ENCODE measurements at places on chromosomes 2 and 18.

GRCh38 chr18:10688766-10689165 lies 162.9 kb downstream of the NAPG start:
- DNase-seq = no peak

GRCh38 chr18:48138210-48138609 lies 207.8 kb upstream of the SMAD2 start:
- DNase-seq = no peak

DNA sequence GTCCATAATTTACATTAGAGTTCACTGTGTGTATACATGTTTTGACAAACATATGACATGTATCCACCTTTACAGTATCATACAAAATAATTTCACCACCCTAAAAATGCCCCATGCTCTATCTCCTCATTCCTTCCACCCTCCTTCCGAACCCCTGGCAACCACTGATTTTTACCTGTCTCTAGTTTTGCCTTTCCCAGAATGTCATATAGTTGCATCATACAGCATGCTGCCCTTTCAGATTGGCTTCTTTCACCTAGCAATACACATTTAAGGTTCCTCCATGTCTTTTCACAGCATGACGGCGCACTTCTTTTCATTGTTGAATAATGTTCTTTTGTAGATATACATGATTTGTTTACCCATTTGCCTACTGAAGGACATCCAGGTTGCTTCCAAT lies 10.4 kb downstream of the LRPPRC start:
- no peak for DNase-seq

DNA sequence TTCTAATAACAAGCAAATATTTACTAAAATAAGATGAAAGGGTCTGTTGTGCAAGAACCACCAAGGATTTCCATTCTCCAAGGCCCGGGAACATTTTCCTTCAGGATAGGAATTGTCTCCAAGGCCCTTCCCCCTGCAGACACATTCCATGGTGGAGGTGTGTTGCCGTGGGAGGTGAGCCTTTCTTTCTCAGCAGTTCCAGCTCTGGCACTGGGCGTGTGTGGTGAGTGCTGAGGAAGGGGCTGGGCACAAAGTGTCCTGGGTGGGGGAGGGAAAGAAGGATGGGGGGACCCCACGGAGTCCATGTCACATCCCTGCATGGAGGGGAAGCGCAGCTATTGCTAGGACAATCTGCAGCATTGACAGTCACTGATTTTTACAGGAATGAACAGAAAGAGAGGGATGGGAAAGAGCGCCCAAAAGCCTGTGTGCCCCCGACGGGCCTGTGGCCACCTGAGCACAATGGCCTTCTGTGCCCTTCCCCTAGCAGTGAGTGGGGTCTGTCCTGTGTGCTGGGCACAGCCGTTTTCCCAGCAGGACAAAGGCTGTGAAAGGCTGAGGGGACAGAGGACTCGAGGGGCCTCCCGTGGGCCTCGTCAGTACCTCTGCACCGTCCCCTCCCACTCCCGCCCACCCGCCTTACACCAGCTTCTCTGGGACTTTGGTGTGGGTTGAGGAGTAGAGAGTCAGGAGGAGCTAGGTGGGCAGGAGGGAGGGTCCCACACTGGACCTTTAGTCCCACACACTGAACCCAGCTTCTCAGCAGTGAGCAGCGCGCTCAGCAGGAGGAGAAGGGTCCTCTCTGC lies 79.8 kb downstream of the PTGR3 start:
- no peak for DNase-seq

DNA sequence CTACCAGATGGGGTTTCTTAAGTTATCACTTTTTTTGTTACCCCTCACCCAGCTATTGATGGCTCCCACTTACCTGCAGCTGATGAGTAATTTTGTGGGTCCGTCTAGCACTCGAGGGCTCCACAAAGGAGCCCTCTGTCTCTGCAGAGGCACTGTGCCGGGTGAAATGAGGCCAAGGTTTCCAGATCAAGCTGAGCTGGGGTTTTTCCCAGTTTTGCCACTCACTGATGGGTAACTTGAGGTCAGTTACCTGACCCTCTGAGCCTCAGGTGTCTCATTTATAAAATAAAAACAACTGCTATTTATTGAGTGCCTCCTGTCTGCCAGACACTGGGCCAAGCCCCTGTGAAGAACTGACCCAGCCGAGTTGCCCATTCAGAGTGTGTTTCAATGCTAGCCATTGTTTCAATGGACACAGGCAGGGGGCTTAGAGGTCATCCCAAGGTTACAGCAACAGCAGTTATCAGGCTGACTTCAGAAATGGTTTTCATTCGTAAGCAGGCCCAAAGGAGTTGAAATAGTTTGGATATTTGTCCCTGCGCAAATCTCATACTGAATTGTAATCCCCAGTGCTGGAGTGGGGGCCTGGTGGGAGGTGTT lies 192.9 kb downstream of the NCK2 start:
- DNase-seq = no peak

- DNase-seq = no peak
These were observed 64.2 kb downstream of the PLA2R1 start for GRCh38 chr2:159998243-159998642.

DNA sequence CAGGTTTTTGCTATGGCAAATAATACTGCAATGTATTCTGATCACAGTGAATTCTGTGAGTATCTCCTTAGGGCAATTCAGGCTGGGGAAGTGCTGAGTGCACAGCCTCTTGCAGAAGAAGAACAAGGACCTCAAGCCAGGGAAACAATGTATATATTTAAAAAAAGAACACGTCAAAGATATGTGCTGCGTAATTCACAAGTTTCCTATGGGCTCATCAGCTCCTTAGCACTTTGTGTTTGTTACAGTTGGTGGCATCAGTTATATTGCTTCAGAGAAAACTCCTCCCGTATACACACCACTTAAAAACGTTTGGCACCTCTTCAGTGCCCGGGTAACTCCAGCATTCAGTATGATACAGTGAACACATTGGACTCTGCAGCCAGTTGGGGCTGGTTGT lies 16.5 kb upstream of the MARCO start:
- no peak for DNase-seq

DNA sequence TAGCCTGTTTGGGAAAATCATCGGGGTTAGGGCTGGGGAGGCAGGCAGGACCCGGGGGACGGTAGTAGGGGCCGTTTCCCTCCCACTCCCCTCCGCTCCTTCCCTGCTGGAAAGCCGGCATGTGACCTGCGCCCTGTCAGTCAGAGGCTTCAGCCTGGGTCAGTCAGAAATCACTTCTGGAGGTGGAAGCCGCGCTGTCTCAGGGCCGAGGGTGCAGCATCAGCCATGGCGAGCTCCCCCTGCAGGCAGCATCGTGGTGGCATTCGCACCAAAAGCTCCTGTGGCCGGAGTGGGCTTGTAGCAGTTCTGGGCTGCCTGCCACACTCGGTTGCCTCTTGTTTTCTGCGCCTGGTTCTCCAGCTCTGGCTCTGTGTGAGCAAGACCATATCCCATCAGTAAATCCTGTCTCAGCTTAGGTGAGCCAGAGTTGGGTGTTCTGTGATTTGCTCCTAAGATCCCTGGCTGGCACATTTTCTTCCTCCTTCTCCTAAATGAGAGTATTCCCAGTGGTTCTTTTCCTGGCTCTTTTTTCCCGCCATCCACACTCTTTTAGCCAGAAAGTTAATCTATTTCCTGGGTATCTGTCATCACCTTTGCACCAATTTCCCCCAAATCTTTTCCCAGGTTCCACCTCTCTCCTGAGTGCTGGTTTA lies 123.9 kb upstream of the CD302 start:
- no peak for DNase-seq

GRCh38 chr18:2971741-2972552 lies 41.0 kb downstream of the LPIN2 start:
- DNase-seq = no peak

GRCh38 chr2:21330786-21331391 lies 207.1 kb downstream of the TDRD15 start:
- no peak for DNase-seq

DNA sequence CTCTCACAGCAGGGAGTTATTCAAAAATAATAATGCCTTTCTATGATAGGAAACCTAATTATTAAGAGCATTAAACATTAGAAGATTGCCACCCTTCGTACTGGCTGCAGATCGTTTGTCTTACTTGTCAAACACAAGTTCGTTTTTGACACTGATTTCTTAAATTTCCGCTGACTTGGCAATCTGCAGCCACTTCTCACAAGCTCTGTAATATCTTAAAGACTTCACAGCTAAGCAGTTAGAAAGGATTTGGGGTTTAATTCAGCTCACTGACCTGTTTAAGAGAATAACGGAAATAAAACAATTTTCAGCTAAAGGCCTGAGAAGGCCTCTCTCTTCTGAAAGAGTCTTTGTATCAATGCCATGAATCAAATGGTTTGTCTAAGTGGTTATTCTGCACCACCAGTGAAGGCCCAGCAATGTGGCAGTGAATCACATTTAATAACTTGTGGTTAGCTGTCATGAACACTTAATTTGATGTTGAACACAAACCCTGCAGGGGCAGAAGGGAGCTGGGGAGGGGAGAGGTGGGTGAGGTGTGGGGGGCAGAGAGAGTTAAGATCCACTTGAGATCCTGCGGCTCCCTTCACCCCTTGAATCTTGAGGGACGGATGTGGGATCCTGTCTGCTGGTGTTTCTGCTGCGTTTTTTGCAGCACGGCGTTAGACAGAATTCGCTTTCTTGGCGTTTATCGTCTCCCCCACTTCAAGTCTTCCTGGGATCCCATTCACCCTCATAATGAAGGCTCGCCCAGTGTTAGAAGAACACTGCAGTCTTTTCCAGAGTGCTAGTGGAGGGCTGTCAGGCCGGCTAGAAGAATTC lies 145.4 kb upstream of the SATB2 start:
- no peak for DNase-seq

DNA sequence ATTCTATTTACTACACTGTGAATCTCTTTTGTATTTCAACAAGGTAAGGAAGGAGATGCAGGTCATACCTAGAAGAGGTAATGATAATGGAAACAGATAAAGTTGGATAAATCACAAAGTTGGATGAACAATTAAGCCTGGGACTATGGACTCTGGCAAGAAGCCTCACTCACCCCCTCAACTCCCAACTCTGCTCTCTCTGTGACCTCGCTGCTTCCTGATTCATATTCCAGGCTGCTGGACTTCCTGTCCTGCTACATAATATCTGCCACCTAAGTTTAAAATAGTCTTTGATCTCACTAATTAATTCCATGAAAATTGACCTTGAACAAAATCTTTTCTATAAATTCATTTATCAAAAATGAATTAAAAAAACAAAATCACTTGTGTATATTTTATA lies 215.3 kb downstream of the CALCRL start:
- DNase-seq = no peak

- no peak for DNase-seq
These were observed 28.1 kb upstream of the MYCN start for GRCh38 chr2:15912203-15912602.

DNA sequence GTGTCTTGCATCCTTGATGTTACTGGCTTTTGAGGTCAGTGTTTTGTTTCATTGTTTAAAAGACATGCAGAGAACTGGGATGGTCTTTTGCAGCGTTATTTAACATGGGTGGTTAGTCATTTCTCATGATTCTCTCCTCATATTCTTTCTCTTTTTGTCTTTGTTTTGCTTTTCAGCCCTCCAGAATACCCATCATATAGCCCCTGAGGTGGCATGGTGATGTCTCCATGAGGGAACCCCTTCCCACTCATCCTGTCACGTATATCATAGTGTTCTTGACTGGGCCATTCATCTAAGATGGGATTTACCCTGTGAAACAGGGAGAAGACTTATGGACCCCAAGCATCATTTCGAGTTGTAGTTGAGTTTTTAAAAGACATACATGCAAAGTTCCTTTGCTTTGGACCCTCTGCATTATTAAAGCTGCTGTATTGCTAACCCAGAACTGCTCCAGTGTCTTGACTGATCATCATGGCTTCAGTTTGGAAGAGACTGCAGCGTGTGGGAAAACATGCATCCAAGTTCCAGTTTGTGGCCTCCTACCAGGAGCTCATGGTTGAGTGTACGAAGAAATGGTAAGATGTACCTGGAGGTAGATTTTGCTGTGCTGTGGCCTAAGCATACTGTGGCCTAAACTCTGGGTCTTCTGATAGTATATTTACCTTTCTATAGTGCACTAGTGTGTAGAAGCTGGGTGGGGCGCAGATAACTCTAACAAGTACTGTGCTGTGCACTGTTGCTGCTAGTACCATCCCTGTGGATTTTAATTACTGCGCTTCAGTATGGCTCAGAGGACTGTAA lies 1.4 kb downstream of the EHBP1 start:
- DNase-seq = no peak

DNA sequence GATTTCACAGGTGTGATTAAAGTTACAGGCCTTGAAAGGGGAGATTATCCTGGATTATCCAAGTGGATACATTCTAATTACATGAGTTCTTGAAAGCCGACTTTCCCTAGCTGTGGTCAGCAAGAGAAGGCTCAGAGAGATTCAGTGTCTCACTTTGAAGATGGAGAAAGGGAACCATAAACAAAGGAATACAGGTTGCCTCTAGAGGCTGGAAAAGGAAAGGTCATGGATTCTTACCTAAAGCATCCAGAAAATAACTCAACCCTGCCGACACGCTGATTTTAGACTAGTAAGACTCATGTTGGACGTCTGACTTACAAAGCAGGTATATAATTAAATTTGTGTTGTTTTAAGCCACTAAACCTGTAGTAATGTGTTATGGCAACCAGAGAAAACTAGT lies 1095.7 kb upstream of the ZEB2 start:
- no peak for DNase-seq

GRCh38 chr2:17646838-17647701 lies 106.5 kb downstream of the SMC6 start:
- no peak for DNase-seq

DNA sequence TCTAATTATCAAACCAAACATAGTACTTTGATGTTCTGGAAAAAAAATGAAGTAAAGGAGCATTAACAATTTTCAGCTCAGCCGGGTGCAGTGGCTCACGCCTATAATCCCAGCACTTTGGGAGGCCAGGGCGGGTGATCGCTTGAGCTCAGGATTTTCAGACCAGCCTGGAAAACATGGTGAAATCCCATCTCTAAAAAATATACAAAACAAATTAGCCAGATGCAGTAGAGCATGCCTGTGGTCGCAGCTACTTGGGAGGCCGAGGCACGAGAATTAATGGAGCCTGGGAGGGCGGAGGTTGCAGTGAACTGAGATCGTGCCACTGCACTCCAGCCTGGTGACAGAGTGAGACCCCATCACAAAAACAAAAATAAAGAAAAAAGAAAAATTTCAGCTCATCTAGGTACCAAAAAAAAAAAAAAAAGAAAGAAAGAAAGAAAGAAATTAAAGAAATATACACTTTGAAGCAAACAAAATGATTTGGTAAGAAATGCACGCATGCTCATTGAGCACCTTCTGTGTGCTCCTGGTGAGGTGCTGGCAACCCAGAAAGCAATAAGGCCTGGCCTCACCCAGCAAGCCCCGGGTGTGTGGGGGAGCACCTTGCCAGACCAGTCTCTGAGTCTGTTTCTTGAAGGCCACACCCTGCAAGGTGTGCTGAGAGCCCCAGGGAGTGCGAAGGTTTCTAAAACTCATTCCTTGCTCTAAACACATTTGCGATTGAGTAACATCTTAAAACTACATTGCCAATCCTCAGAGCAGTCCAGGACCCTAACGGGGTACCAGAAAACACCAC lies 133.5 kb downstream of the TFCP2L1 start:
- DNase-seq = no peak

- no peak for DNase-seq
These were observed 23.5 kb downstream of the GPD2 start for GRCh38 chr2:156459720-156460119.

Measured in forelimb muscle (tissue), 1 donor.